Activated CD4-positive, alpha-beta T cell treated with anti-CD3 and anti-CD28 coated beads, Interleukin-2, amount 10 ng/mL, durations not matched to agents 7 days and 5 days (primary cell): ENCODE measurements at places on chromosomes 2 and 18. TPM values are rescaled to one million over a fixed set of nuclear protein-coding genes. Genes with fewer than 3 reads are reported as not detected.

The RIT2 gene
- total RNA-seq = not detected

GRCh38 chr2:8000870-8001269 is 681.0 kb upstream of the ID2 start:
- no peak for DNase-seq

- DNase-seq = no peak
These were observed 140.8 kb downstream of the SEPTIN10 start for GRCh38 chr2:109472974-109473373.

DNA sequence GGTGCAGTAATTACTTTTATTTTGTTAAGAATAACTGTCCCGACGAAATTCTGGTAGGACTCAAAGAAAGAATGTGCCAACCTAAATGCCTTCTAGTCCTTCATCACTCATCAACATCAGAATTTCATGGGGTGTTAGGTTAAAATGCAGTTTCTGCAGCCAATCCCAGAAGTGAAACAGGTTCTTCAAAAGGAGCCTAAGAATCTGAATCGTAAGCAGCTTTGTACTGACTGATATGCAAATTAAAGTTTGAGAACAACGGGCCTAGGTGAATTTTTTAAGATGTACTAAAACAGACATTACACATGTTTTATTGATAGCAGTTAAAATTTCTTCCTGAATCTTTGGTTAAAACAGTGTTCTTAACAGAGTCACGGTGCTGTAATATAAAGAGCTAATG is 140.3 kb upstream of the ZC3H15 start:
- DNase-seq = no peak

DNA sequence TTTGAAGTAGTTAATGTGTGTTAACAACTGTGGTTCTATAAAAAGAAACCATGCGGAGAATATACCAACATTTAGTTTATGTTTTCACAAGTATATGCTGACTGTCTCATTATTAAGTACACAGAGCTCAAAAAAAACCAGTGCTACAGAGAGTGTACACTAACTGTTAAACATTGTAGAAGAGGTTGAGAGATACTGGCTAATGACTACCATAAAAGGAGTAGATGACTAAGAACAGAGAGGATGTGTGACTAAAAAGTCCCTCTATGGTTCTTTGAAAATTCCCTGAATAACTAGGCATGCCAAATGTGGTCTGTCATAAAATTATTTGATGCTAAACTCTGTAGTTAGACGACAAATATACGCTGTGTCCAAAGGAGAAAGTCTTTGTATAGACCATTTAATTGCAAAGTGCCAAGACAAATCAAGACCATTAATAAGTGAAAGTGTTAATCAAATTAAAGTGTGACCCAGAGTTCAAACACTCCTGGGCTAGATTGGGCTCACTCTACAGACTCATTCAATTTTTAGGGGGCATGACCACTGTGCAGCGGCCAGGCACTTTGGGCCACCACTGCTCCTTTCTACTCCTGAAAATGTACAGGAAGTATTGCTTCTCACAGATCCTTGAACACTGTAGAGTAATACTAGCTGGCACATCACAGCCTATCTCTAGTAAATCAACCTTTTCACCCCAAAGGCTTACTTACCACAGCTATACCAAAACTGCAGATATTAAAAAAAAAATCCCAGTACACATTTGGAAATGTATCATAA is 45.1 kb upstream of the SERTAD2 start:
- no peak for DNase-seq

DNA sequence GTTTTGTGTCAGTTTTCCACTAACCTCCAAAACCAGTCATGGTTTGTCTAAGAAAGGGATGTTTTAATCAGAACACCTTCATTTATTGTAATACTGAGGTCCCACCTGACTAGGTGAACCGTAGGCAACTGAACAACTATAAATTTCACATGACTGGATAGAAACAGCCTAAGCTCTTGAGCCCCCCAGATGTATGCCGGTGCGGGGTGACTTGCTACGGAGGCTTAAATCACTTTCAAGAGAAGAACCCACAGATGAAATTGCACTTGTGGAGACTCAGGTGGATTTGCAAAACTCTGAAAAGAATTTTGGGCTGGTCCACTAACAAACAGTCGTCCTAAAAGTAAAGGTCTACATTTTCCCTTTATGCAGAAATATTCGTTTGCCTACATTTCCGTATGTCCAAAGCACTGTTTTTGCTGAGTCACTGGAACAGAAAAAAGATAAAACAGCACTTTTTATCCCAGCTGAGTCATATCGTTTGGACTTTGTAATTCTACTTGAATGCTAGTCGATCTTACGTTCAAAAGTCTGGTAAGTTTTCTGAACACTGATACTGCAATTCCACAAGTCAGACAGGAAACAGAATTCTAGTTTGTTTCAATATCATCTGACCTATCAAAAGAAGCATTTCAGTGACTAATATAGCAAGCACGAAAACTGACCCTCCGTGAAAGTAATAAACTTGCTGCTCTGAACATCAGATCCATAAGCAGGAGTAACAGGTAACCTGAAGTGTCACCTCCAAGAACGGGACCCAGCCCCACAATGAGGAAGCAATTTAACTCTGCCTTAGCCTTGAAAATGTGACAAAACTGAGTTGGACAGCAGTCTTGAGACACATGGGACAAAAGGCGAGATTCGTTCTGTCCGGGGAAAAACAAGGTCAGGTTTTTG is 18.1 kb downstream of the ZNF516 start:
- no peak for DNase-seq
